Kidney glomerular epithelial cell (primary cell): ENCODE measurements at places on chromosomes 6 and 20.
A peak's percentile ranks its signal among the peaks of the same experiment; 100 is the strongest.

- no peak for DNase-seq
Measured at GRCh38 chr6:12152023-12152970, 137.9 kb upstream of the EDN1 start.

GRCh38 chr6:882084-882598 lies 189.2 kb upstream of the EXOC2 start:
- DNase-seq, result no peak

GRCh38 chr6:52352239-52353018 lies 9.5 kb upstream of the PAQR8 start:
- DNase-seq, result peak; percentile 90

DNA sequence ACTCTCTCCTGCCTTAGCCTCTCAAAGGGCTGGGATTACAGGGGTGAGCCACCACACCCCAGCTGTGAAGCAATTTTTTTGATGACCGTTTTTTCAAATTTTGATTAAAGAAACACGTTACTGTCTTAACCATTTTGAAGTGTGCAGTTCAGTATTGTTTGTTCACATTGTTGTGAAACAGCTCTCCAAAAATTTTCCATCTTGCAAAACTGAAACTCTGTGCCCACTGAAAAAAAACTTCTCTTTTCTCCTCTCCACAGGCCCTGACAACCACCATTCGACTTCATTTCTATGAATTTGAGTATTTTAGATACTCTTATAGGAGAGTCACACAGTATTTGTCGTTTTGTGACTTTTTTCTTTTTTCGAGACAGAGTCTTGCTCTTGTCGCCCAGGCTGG lies 53.9 kb downstream of the ECT2L start:
- no peak for DNase-seq

- DNase-seq, result peak; percentile 89
Measured at GRCh38 chr20:35312318-35312717, 20.1 kb upstream of the FAM83C start.

- DNase-seq, result no peak
Measured at GRCh38 chr20:46831633-46832011, 63.0 kb upstream of the EYA2 start.

- DNase-seq, result no peak
Measured at GRCh38 chr6:1418471-1419191, 29.3 kb downstream of the FOXF2 start.

- no peak for DNase-seq
Measured at GRCh38 chr6:108675226-108676200, 114.8 kb downstream of the FOXO3 start.

DNA sequence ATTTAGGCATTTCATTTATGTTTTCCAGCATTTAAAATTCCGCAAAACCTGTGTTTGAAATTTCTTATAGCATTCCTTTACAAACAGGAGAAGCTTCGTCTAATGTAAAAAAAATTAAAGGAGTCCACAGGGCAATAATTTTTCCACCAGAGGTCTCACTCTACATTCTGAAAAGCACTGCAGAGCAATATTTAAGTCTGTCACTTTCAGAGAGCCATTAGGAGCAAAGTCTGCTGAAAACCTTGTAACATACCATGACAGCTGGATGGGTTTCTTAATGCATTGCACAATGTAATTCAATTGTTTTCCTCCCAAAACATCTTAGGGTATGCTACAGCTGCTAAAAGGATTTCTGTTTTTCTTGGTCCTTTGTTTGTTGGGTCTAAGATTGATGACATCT lies 18.0 kb downstream of the BAG2 start:
- DNase-seq, result no peak

DNA sequence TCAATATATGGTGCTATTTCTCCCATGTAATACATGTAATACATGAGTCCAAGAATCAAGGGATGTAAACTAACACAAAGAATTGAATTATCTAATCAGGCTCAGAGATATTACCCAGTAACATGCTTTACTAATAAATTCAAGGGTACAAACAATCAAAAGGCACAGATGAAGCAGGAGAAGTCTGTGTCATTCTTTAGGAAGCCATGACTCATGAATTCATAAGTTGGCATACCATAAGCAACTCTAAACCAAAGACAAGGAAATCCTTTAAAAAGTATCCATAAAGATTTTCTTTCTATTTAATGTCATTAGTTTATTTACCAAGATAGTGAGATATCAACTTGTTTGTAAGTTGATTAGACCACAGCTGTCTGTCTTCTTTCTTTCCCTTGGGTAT lies 446.0 kb upstream of the IMPG1 start:
- no peak for DNase-seq

DNA sequence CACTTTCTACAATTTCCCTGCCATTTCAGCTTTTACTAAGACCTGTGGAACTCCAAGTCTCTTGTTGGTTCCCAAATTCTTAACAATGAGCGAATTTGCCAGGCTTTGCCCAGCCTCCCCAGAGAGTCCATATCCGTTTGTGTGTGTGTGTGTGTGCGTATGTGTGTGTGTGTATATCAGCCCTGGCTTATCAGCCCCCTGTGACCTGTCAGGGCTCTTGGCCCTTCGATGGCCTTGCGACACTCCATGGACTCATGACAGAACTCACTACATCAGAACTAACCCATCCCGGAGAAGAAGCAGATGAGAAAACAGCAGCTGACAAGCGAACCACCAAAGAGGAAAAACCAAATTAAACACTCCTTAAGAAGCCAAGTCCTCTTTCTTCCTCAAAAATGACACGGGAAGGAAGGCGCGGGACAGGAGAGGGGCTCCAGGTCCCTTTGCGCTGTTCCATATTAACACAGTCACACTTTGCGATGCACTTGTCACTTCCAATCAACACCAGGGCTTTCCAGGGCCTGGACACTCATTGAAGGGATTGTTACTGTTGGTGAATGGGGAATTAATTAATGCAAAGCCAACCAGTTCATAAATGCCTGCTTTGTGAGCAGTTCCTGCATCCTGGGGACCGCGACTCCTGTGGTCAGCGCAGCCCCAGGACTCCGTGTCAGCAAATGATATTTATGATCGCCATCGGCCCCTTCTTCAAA lies 524.0 kb downstream of the CD83 start:
- DNase-seq, result no peak

- DNase-seq, result no peak
Measured at GRCh38 chr6:319177-320131, 27.2 kb downstream of the DUSP22 start.

- DNase-seq, result no peak
Measured at GRCh38 chr6:12280458-12280857, 9.7 kb upstream of the EDN1 start.

- DNase-seq, result no peak
Measured at GRCh38 chr20:41133709-41134361, 3.5 kb upstream of the PLCG1 start.

GRCh38 chr20:23341073-23341472 lies 9.5 kb upstream of the NXT1 start:
- no peak for DNase-seq

- DNase-seq, result no peak
Measured at GRCh38 chr20:36121981-36122930, 32.3 kb upstream of the EPB41L1 start.

DNA sequence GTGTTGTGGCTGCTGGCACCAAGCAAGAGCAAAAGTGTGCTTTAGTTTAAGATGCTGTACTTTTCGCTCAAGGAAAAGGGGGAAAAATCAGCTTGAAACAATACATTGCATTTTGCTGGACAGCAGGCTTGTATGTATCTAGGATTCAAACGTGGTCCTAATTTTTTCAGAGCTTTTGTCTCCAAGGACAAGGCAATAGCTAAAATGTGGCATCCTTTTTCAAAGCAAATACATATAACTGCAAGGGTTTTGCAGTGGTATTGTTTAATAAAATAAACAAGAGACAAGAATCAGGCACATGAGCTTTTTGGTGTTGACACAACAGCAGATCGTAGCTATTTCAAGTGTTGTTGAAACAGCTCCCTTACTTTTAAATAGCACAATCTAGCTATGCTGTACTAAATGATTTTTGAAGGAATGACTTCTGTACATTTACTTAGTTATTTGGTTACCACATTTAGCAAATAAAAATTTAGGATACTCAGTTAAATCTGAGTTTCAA lies 137.0 kb upstream of the HEY2 start:
- no peak for DNase-seq

DNA sequence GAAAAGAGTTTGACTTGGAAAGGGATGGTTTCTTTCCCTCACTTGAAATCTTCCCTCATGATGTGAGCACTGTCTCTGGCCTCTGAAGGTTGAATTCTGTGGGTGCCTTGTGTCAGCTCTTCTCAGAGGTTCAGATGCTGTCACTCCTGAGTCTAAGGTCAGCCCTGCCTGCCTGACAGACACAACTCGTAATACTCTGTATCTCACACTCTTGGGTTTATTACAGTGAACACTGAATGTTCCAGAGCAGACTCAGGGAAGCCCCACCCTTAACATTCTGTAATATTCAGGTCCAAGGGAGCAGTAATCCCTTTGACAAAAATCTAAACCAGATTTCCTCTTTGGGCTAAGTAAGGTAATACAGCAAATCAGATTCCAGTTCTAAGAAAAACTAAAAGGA lies 837.8 kb downstream of the QKI start:
- no peak for DNase-seq

DNA sequence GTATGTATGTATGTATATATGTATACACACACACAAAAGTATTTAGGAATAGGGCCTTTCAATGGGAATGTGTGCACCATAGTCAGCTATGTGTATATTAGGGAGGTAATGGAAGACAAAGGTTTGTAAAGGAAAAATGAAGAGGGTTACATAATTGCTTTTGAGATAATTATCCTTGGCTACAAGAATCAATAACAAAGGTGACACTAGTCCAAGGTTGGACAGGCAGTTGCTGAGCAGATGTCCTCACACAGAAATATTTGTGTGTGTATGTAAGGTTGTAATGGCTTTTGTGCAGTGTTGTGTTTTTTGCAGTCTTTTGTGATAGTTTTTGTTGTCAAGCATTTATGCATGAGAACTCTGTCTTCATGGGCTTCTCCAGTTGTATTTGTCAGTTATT lies 157.9 kb upstream of the MARCKS start:
- DNase-seq, result no peak

GRCh38 chr20:50798650-50799049 lies 3.8 kb downstream of the BCAS4 start:
- no peak for DNase-seq

GRCh38 chr20:21421601-21422236 lies 24.4 kb upstream of the NKX2-4 start:
- no peak for DNase-seq

DNA sequence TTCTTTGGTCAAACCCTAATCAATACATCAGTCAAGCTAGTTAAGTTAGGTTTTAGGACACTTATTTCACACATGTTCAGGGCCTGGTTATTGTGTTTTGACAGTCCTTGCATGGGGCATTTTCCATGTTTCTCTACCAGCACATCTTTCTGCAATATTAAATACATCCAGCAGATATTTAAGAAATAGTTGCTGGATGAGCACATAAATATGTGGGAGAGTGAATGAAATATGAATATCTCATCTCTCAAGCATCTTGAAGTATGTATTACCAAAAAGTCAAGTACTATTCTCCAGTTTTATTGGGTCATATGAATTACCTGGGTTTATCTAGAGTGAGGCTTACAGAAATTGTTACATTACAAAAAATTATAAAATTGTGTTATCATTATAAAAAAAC lies 621.9 kb upstream of the GJE1 start:
- DNase-seq, result no peak

GRCh38 chr6:84516154-84516553 lies 248.2 kb downstream of the TBX18 start:
- DNase-seq, result no peak

DNA sequence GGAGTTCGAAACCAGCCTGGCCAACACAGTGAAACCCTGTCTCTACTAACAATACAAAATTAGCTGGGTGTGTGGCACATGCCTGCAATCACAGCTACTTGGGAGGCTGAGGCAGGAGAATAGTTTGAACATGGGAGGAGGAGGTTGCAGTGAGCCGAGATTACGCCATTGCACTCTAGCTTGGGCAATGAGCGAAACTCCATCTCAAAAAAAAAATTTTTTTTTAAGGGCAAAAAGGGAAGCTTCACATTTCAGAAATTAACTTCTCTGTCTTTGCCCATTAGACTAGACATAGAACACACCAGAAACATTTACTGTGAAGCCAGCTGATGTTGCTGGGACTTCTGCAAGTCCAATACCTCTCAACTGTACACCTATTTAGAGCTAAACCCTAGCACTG lies 90.8 kb upstream of the HDAC2 start:
- no peak for DNase-seq

DNA sequence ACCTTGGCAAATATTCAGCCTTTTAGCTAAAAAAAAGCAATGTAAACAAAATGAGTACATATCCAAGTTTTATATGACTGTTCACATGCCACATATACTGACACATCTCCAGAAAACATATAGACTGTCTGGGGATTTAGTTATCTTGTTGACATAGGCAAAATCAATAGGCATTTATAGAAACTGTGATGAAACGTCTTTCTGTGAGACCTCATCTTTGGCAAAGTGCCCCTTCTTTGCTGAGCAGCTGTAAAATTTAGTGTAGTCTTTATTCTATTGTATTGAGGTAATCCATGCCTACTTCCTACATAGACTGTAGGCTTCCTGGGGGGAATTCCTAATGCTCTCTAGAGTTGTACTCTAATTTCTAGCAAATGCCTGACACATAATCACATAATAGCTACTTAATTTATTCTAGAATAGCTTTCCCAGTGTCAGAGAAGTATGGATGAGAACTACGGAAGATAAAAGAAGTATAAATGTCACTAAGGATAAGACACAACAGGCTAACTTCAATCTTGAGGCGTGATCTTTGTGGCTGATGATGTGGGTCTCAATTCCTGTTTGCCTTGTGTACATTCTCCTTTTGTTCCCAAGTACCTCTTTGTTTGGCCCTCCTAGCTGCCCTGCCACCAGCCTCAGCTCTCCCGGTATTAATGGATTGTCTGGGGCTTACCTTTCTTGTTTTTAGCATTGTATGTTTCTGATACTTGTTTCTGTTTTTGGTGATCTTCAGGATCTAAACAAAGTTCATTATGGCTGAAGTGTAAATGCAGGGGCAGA lies 30.6 kb downstream of the PTCHD4 start:
- DNase-seq, result no peak

DNA sequence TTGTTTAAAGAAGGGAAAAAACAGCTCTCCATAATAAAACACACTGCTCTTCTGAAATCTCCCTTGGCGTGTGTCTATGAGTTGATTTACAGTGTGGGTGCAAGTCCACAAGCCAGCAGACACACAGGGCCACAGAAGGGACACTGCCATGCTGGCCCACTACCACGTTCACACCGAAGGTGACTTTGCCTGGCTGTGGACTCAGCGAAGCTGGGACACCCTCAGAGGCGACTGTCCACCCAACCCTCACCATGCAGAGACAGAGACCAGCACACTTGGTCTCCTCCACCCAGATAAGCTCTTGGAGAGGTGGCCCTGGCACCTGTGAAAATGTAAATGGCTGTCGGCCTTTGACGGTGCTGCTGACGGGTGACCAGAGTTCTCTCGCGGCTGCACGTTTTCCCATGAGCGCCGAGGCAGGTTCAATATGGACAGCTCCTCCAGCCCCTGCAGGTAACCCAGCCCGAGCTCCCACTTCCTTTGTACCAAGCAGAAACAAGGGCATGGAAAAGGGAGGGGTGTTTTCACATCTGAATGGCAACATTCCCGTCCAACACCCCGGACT lies 78.0 kb downstream of the YTHDF1 start:
- DNase-seq, result no peak

- no peak for DNase-seq
Measured at GRCh38 chr6:126945150-126945685, 173.3 kb upstream of the RSPO3 start.

GRCh38 chr6:46302816-46303215 lies 132.0 kb upstream of the ENPP5 start:
- DNase-seq, result no peak

GRCh38 chr6:107154131-107154800 lies 39.0 kb upstream of the BEND3 start:
- no peak for DNase-seq
